ENCODE measurements at places on chromosomes 16 and 17.

- no peak for DNase-seq
Measured at GRCh38 chr16:11524098-11524760, 62.5 kb downstream of the LITAF start.

GRCh38 chr17:70677783-70678647, 508.7 kb downstream of the KCNJ2 start:
- no peak for DNase-seq

DNA sequence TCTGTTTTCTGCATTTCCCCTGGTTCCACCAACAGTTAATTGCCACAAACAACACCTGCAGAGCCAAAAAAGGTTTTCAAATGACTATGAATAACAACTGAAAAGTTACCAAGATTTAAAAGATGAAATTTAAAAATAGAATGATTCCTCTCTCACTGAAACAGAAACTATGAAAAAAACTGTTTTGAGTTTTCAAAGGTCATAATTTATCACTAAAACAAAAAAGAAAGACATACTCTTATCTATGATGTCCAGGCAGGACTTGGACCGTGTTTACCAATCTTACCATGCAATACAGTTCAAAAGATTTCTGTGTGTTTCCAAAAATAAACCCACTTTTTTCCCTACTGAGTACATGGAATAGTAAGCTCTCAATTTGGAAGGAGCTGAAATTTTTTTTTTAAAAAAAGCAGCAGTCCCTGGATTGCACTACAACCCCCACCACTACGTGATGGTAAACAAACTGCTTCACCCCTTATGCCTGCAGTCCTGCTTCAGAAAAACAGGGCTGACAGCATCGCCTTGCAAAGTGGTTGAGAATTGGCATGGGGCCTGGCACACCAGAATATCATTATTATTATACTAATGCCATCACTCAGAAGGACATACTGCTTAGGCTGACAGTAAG, 8.5 kb downstream of the TXNDC11 start:
- no peak for DNase-seq

GRCh38 chr16:75320435-75320834, 69.0 kb upstream of the BCAR1 start:
- DNase-seq: no peak

GRCh38 chr17:33012522-33013033, 20.9 kb downstream of the SPACA3 start:
- no peak for DNase-seq

- no peak for DNase-seq
Measured at GRCh38 chr17:65677932-65678331, 116.5 kb upstream of the AXIN2 start.

DNA sequence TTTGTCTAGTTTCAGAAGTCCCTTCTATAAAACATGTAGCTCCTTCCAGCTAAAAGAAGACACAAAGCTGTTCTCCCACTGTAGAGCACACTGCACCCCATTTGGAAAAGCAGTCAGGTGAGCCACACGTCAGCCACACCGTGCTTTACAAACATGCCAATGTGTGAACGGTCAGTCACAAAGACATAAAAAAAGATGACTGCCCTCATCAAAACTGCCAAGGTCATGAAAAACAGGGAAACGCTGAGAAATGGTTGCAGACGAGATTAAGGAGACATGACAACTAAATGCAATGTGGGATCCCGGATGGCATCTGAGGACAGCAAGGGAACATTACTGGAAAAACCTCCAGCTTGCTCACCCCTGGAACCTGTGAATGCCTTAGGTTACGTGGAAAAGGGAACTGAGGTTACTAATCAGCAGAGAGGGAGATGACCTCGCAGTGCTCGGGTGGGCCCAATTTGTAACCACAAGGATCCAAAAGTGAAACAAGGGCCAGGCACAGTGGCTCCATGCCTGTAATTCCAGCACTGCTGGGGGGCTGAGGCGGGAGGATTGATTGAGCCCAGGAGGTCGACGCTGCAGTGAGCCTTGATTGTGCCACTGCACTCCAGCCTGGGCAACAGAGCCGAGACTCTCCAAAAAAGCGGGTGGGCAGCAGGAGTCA, 8.1 kb downstream of the ANKRD11 start:
- DNase-seq: no peak
